ENCODE measurements at places on chromosomes 7 and 10.

DNA sequence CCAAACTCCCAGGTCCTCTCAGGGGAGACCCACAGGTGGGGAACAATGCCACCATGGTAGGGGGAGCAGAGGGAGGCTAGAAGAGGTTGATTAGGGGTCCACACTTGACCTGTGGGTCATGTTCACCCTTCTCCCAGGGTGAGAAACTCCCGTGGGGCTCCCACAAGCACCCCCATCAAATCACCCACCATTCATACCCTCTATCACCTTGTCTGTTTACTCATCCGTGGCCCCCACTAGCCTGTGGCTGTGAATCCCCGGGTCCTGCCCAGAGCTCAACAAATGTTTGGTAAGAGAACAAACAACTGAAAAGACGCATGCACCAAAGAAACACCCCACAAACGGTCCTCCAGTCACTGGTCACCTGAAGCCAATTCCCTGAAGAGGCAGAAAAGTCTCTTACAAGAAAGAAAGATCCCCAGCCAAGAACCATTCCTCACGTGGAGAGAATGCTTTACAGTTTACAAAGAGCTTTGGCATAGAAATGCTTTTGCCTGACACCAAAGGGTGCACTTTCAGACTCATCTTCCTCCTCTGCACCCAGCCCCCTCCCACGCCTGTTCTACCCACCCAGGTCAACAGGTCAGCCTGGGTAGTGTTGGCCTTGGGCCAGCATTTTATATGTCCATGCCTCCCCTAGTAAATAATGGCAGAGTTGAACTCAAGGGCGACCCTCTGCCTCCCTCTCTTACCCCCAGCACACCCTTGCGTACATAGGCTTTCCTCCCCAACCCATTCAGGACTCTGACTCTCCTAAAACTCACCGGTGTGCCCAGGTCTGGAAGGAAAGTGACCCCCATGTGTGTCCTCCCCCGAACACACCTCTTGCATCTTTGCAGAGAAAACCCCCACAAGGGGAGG lies 1.9 kb downstream of the ZCCHC24 start:
- no peak for DNase-seq

DNA sequence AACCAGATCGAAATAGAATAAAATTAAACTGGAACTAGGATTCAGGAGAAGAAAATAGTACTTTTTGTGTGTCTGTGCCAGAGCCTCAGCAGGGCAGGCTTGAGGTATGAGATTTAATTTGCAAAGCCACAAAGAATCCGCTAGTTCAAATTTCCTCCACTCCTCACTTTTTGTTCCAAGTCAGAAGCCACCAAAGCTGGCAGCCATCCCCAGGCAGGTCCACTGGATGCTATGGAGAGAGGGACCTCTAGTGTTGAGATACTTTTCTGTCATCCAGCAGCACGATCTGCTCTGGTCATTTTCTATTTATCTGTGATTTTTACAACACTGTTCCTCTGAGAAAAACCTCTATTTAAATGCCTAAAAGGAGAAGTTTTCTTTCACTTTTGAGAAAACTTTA lies 147.9 kb upstream of the FRMD4A start:
- DNase-seq: peak; percentile 65

- DNase-seq: no peak
These were observed 113.6 kb downstream of the GRK5 start for GRCh38 chr10:119320981-119321380.

DNA sequence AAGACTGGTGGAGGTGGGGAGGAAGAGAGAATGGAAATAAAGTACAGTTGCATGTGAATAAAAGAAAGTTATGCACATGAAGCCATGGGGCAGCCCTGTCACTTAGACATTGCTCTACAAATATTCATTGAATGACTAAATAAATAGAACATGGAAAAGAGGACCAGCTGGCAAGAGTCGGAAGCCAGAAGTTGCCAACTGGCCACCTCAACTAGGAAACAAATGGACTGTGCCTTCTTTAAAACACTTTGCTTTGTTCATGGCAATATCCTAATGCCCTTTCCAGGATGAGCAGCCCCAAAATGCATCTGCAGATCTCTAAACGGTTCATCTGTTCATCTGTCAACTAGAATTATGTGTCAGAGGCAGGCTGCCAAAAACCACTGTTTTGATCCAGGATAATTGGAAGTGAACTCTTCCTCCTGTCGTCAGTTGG lies 157.3 kb downstream of the NOC3L start:
- DNase-seq: no peak

GRCh38 chr10:68727146-68727545 lies 6.1 kb downstream of the CCAR1 start:
- DNase-seq: no peak

DNA sequence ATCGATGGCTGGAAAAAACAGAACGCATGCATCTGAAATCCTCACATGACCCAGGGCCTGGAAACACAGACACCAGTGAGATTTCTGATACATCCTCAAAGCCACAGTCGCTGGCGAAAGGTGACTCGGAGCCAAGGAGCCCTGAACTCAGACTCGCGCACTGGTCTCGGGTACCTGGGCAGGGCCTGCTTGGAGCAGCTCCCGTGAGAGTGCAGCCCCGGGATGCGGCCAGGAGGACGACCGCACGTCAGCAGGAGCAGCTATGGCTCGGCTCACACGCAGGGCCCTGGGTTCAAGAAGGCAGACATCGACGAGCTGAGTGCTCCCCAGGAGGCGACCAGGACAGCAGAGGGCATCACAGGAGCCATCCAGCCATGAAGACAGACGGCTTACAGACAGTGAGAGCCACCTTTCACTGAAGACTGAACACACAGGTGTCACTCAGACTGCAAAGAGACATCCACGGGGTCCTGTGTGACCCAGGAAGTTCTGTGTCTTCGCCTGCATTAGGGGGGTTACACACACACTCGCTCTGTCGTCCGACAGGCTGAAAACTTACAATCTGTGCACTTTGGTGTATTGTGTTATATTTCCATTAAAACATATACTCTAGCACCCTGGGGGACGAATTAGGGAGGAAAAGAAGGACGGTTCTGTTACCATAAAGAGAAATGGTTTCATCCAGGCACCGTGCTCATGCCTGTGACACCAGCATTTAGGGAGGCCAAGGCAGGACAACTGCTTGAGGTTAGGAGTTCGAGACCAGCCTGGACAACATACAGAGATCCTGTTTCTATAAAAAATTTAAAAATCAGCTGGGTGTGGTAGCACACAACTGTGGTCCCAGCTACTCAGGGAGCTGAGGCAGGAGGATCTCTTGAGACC lies 227.7 kb downstream of the MAD1L1 start:
- DNase-seq: no peak

- DNase-seq: no peak
These were observed 22.7 kb downstream of the RAMP3 start for GRCh38 chr7:45180084-45180986.

GRCh38 chr10:107284187-107284586 lies 119.7 kb upstream of the SORCS1 start:
- DNase-seq: no peak

- DNase-seq: peak; percentile 60
These were observed 1.5 kb downstream of the ITGB8 start for GRCh38 chr7:20331910-20332813.

DNA sequence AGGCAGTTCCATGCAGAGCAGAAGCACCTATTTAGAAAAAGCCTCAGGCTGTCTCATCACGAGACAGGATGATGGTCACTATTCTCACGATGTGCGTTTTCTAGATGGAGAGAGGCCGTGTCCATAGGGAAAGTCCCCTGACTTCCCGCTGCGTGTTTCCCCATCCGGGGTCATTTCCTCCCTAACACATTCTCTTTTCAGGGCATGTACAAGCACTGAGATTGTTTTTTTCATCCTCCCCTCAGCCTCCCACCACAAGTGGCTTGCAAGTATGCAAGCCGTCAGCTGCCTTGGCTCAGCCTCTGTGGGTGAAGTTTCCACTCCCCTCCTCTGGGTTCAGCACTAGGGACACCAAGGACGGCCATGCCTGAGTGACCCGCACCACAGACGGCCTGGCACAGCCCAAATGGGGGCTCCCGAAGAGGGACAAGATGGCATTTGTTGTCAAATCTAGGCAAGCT lies 2.7 kb upstream of the CALML5 start:
- no peak for DNase-seq

DNA sequence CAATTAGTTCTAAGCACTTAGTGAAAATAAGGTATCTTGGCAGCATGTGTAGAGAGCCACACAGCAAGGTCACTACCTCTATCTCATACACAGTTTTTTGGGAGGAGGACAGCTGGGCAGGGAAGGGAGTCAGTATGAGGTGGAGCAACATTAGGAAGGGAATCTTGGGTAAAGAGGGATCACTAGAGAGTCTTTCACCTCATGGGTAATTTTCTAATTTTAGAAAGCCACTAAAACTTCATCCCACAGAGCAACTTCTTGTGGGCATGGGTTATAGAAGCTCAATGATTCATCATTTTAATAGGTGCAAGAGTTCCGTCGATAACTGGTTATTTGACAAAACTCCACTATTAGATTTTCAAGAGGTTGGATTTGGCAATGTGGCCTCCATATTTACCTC lies 2.5 kb downstream of the NRAP start:
- no peak for DNase-seq

GRCh38 chr7:149624006-149624405 lies 126.4 kb upstream of the ZNF746 start:
- no peak for DNase-seq

DNA sequence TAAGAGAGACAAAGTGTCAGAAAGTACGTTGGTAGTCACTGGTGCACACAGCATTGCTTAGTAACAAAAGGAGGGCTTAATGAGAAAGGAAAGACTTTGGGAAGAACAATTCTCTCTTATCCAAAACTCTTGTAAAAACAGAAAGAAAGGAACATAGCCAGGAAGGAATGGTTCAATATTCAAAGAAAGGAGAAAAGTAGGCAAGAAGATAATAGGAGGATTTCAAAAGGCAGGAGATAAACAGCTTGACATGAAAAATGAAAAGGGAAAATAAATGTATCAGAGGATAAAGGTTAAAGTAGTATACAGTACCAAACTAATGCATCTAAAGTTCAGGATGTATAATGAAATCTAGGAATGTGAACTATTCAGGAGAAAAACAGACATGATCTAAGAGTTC lies 20.1 kb downstream of the ZFAND4 start:
- DNase-seq: no peak

GRCh38 chr7:17668122-17668521 lies 272.2 kb downstream of the SNX13 start:
- DNase-seq: no peak

DNA sequence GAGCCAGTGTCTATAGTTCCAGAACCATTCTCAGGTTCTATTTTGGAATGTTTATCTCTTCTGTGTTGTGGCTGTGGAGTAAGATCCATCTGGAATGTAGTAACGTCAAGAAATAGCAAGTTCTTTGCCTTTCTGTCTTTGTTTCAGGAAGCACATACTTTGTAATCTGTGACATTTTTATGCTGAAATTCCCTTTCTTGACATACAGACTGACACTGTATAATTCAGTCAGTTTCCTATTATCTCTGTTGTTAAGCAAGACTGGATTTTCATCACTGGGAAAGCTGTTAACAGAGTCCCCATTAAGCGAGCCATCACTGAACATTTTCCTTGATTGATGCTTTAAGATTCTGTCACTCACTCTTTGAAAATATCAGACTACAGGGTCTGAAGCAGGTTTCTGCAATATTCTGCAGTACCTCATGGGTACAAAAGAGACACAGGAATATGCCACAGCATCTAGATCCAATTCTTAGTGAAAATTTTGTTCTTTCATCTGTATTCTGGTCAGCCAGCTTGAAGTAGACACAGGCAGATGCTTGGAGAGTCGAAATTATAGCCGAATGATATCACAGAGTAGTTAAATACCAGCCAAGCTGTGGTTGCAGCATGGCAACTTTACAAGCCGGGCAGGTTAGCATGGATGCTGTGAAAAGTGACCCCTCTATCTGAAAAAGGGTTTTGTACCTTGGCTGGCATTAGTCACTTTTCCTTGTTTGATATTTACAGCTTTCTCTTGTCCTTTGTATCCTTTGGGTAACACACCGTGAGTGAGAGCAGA lies 62.6 kb downstream of the CACNB2 start:
- DNase-seq: no peak

GRCh38 chr10:13758312-13758711 lies 171.5 kb downstream of the PRPF18 start:
- peak; percentile 43 for DNase-seq

DNA sequence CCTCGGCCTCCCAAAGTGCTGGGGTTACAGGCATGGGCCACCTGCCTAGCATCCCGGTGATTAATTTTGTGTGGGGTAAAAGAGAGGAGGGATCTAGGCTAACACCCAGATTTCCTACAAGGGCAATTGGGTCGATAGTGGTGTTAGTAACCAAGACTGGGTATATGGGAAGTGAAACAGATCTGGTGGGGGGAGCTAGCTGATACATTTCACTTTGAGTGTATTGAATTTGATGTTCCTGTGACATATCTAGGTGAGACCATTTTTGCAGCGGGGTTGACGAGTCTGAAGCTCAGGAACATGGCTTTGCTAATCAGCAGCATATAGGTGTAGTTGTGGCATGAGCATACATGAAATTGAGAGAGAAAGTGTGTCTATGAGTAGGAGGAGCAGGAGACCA lies 12.0 kb downstream of the CLCN1 start:
- DNase-seq: no peak

DNA sequence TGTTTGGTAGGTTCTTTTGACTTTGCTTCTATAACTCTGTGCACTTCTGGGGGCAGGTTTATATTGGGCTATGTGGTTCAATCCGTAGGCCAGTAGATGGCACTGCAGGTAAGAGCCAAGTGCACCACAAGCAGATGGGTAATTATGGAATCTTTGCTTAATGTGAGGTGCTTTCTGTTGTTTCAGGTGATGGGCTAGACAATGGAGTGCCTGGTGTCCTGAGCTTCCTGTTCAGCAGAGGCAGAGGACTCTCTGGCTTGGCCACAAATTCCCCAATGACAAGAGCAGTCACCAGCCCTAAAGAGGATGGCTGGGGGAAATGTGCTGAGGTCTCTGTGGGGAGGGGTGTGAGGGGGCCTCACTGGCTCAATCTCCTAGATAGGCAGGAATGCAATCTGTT lies 455.0 kb downstream of the CCSER2 start:
- DNase-seq: peak; percentile 52

DNA sequence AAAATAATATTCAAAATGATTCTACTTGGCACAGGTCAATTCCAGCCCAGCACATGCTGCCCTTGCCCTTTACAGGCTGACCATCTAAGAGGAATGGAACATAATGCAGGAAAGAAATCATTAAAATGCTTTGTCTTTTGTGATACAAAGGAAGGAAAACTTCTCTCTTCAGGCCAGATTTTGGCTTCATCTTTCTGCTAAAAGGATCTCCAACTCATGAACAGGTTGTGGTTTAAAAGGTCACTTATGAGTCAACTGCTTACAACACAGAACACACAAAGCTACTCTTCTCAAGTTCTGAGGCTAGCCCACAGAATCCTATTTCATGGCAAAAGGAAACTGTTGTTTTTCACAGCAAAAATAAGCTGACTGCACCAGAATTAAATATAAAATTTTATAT lies 197.1 kb downstream of the DOCK4 start:
- DNase-seq: no peak

DNA sequence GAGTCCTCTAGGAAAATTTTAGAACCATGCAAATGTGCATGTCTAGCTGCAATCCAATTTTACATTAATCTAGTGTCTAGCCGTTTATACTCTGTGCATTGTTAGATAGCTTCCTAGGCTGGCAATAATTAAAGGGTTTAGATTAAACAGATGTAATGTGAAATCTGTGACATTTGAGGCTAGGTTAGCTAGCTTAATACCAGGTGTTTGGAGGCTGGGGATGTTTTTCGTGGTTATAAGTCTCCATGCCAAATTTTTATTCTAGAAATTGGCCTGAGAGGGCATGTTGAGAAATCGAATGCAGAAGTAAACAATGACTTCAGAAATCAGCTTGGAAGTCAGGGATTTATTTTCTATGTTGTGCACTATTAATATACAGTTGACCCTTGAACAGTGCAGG lies 94.2 kb downstream of the ST7 start:
- no peak for DNase-seq

- DNase-seq: no peak
These were observed 101.0 kb downstream of the SKIDA1 start for GRCh38 chr10:21424459-21424861.

Data from ELF-1 (cell line).